ENCODE measurements at places on chromosomes 1 and 21.
A peak's percentile ranks its signal among the peaks of the same experiment; 100 is the strongest.

GRCh38 chr21:29230551-29231261 lies 68.0 kb upstream of the BACH1 start:
- no peak for DNase-seq

DNA sequence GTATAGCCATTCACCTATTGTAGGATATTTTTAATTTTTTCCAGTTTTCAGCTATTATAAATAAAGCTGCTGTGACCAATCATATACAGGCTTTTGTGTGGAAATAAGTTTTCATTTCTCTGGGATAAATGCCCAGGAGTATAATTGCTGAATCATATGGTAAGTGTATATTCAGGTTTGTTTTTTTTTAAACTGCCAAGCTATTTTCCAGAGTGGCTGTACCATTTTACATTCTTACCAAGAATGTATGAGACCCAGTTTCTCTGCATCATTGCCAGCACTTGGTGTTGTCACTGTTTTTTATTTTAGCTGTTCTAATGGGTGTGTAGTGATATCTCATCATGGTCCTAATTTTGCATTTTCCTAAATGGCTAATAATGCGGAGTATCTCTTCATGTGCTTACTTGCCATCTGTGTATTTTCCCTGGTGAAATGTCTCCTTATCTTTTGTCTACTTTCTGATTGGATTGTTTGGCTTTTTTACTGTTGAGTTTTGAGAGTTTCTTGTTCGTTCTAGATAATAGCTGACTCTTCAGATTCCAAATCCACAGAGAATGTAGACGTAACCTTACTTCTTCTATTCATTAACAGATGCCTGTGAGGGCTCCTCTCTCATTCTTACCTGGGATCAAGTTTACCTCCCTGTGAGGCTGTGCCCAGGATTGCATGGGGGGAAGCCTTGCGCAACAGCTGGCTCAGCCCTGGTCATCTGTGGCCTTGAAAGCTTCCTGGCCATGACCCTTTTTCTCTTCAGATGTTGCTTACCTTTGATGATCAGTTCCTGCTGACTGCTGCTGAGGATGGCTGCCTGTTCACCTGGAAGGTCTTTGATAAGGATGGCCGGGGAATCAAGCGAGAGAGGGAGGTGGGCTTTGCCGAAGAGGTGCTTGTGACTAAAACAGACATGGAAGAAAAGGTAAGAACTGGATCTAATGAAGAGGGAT lies 42.6 kb downstream of the CFAP57 start:
- DNase-seq = no peak

GRCh38 chr1:212256369-212256768 lies 28.8 kb upstream of the PPP2R5A start:
- DNase-seq = no peak

- no peak for DNase-seq
Observed at GRCh38 chr1:55904541-55904940, 674.8 kb downstream of the PLPP3 start.

- no peak for DNase-seq
Observed at GRCh38 chr1:47563201-47563600, 125.4 kb downstream of the FOXD2 start.

GRCh38 chr1:193841857-193842256 lies 655.4 kb upstream of the B3GALT2 start:
- DNase-seq = no peak

GRCh38 chr1:153390938-153391710 lies at the start of gene S100A8:
TSS of gene S100A8 (minus strand) at chr1:153391073. CDS start at chr1:153390535, 538 bp downstream.
- DNase-seq = no peak

GRCh38 chr1:111600886-111601386 lies 18.7 kb upstream of the RAP1A start:
- DNase-seq = no peak

- DNase-seq = peak; percentile 65
Observed at GRCh38 chr1:157090196-157090647, 9.4 kb downstream of the ETV3L start.

DNA sequence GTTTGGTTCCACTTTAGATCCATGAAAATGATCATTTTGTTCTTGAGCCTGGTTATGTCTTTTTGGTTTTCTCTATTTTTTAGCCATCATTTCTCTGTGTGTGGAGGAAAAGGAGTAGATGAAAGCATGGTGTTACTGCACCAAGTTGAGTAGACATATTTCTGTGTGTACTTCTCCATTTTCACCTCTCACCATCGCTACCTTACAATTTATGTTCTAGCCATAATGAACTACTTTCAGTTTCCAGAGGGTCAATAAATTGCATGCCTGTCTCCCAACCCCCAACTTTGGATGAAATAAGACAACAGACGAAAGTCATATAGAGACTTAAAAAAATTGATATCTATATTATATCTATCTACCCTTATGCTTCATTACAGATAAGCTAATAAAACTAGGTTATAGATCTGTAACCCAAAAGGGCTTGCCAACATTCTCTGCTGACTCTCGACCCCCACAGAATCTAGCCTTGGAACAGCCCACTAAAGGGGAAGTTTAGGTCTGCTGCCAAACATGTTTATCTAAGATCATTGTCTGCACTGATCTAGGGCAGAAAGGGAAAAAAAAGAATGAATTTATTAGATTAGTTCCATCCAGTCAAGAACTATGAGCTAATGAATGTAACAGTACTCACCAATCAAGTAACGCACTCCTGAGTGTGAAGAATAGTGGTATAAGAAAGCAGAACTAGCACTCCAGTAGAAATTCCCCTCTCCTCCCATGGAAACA lies 7.5 kb upstream of the MAN1A2 start:
- DNase-seq = no peak

GRCh38 chr1:172719694-172720138 lies 60.8 kb downstream of the FASLG start:
- no peak for DNase-seq

GRCh38 chr21:43767498-43767983 lies 8.6 kb downstream of the CSTB start:
- DNase-seq = no peak

DNA sequence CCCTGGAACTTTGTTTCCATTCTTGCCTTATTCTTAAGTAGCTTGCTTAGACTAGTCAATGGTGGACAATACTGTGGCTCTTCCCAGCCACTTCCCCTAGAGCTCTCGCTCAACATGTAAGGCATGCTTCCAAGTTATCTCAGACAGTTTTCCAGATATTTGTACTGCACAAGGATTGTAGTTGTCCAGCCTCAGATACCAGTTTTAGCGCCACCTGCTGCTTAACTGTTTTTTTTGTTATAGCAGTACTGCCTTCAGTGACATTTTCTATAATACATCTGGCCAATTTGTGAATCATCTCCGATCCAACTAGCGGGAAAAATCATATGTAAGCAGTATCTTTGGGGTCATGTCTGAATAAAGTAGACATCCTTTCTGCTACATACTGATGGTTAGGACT lies 346.7 kb upstream of the ADGRL4 start:
- peak; percentile 28 for DNase-seq

- no peak for DNase-seq
Observed at GRCh38 chr21:38824124-38824822, 18.5 kb downstream of the ETS2 start.

DNA sequence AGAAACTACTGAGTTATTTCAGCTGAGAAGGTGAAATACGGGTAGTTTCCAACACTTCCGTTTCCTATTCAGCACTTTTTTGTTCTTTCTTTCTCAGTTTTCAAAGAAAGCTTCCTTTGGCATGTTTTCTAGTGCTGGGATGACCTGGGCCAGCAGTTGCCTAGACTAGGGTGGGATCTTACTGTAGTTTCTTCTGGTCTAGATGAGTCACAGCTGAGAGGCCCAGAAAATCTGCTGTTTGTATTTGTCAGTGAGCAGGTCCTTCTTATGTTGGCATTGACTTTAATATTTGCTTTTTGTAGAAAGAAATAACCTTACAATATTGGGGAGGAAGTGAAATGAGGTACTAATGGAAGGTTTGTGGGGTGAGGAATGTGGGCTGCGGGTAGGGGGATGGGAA lies 22.2 kb downstream of the C1orf21 start:
- DNase-seq = no peak

GRCh38 chr21:35982717-35983116 lies 77.6 kb downstream of the SETD4 start:
- no peak for DNase-seq
